ENCODE measurements at places on chromosomes 12 and 14.

DNA sequence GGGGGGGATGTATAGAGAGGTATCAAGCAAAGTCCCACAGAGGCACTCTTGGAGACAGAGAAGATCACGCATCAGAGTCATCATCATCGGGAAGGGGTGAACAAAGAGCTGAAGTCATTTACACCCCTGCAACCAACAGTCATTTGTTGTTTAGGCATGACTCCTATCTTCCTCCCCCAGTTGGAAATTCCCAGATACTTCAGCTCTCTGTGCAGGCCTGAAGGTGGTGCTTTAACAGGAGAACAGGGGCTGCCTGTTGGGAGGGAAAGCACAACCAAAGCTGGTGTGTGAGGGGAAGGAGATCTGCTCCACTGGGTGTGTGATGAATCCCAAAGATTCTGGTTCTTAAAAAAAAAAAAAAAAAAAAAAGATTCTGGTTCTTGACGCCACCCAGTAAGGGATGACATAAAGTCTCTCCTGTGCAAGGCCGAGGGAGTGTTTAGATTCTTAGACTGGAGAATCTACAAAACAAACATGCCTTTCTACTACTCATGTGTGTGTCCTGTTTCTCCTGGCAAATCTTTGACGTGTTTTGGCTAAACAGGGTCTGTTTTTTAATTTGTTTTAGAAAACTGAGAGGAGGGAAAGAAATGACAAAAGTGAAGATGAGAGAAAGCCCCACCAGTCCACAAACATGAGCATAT, 121.0 kb upstream of the ARHGAP5 start:
- peak; percentile 41 for DNase-seq

GRCh38 chr14:76045773-76046172, 60.2 kb downstream of the IFT43 start:
- DNase-seq, result no peak

DNA sequence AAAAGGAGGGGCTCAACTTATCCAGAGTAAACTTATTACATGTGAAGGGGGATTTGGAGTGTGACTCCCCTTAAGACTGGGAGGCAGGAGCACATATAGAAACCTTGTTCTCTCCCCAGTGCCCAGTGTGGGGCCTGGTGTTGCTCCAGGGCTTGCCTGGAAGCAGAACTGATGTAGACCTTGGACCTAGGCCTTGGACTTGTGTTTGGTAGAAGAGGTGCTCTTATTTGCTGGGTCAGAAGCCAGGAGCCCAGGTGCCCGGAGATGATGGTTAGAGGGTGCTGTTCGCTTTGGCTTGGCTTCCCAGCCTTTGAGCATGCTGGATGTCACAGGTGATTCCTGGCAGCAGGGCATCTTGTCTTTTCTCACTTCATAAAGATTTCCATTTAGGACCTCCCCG, 110.4 kb downstream of the SMOC1 start:
- no peak for DNase-seq

GRCh38 chr12:115035535-115036107, 351.6 kb upstream of the TBX3 start:
- no peak for DNase-seq

DNA sequence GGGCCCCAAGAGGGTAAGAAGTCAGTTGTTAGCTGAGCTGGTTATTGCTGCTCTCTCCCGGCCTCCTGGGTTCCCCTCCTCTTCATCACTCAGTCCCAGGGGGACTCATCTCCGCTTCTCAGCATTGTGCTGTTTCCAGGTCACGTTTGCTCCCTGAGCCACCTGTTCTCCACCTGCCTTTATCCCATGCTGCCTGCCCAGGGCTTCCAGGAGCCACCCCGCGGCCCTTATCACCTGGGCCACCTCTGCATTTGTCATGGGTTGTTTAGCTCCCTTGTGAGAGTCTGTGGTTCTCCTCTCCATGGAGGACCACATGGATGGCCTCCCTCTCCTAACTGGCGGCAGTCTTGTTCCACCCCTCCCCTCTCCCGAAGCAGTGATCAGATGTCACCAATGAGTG, 36.0 kb downstream of the SYNDIG1L start:
- no peak for DNase-seq

- DNase-seq, result no peak
Measured at GRCh38 chr14:94464290-94464689, 11.7 kb upstream of the SERPINA11 start.

DNA sequence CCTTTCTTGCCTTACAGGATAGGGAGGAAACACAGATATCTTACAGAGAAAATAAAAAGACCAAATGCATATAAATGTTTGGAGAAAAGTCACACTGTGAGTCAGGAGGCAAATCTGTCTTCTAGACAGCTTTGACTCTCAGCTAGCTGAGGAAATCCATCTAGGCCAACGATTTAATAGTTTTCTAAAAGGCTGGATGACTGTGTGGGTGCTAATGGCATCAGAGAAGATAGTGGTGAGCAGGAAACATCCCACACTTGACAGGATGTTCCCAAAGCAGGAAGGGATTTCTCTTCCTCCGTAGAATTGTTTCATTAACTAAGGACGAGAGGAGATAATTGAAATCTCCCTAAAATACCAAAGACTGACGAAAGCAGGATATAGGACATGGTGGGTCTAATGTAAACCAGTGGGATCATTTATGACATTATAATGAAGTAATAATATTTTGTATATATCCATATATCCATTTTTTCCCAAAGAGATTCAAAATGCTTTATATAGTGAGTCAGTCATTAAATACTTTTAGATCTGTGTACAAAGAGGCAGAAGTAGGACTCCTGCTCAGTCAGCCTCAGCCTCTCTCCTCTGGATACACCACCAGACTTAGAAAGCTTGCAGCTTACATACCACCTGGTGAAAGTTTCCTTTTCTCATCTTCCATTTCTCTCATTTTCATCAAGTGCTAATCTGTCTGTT, 44.3 kb upstream of the PSMA6 start:
- no peak for DNase-seq

DNA sequence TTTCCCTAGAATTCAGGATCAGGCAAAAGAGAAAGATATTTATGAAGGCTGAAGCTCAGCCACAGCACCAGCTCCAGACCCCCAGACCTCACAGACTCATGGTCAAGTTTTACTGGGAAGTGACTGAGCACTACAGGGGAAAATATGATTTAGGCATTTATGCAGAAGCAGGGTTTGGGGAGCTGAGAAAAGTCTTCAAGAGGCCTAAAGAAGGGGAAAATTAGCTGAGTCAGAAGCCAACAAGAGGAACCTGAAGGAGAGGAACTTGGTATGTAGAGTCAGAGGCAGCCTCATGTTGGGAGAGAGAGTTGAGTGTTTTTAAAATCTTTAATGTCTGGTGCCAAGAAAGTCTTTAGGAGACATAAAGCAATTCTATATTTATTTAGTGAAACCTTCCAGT, 63.0 kb downstream of the FOS start:
- no peak for DNase-seq

DNA sequence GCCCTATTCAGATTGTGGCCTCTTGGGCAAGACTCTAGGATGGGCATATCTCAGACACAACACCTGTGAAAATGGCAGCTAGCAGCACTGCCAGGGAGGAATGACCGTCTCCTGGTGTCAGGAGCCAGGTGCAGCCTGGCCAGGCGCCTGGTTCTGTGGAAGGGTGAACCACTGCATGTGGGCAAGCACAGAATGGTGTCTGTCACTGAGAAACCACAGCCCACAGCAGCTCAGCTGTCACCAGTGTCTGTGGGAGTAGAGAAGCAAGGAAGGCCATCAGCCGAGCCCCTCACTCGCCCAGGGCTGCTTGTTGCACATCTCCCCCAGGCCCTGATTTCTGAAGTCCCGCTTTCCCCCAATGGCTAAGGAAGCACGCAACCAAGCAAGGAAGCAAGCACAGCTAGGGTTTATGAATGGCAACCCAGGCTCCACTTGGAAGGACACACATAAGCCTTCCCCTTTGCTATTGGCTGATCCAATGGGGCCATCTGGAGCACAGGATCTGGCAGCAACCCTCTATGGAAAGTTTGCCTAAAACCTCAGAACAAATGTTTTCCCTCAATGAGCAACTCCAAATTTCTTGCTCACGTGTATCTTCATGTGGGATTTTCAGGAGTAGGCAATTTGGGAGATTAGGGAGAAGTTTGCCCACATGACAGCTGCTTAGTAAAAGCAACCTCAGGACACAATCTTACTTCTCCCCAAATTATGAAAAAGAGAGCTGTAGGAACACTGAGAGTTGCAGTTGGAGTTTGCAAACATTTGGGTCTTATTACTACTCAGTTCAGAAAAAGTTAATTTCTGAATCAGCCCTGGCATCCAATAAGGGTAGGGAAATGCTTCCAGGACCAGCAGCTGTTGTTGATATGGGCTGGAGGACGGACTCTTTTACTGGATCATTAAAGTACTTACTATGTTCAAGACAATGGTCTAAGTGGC, 44.7 kb downstream of the GPHB5 start:
- no peak for DNase-seq

GRCh38 chr14:54867011-54867410, 35.6 kb downstream of the GCH1 start:
- DNase-seq, result no peak

GRCh38 chr12:22626406-22626805, 1.4 kb downstream of the ETNK1 start:
- peak; percentile 81 for DNase-seq

- DNase-seq, result no peak
Measured at GRCh38 chr14:103118663-103119404, 4.4 kb upstream of the TNFAIP2 start.

DNA sequence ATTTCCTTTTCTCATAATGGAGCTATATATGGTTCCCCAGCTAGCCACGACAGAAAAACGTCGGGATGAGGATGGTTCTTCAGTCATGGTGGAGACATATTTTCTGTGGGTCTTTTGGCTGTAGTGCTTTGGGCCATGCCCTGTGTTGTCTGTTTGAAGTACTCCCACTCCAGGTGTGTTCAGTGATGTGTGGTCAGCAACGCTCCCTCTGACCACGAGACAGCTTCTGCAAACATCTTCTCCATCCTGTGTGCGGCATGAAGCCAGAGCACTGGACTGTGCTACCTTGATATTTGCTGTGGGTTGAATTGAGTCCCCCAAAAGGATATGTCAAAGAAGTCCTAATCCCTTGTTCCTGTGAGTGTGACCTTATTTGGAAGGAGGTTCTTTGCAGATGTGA, 931.2 kb downstream of the NRXN3 start:
- no peak for DNase-seq

DNA sequence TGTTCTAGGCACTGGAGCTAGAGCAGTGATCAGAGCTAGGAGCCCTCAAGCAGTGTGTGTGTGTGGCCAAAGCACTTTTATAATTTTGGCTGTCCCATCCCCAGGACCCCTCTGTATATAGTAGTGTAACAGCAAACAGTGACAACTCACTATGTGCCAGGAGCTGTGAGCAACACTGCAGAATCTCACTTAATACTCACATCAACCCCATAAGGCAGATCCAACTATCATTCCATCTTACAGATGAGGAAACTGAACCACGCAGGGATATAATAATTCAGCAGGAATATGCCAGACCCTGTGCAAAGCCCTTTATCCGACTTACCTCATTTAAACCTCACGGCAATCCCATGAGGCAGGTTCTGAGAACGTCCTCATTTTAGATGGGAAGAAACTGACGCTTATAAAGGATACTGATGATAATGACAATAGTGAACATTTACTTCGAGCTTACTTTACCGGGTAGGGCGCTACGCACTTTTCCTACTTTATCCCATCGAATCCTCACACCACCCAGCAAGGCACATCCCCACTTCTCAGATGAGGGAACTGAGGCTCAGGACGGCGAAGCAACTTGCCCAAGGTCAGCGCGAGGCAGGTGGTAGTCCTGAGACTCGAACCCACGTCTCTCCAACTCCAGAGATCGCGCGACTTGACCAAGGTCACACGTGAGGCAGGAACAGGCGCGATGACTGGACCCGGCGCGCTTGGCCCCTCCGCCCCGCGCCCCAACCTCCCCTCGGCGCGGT, 687 bp downstream of the RAB35 start:
- DNase-seq, result no peak

DNA sequence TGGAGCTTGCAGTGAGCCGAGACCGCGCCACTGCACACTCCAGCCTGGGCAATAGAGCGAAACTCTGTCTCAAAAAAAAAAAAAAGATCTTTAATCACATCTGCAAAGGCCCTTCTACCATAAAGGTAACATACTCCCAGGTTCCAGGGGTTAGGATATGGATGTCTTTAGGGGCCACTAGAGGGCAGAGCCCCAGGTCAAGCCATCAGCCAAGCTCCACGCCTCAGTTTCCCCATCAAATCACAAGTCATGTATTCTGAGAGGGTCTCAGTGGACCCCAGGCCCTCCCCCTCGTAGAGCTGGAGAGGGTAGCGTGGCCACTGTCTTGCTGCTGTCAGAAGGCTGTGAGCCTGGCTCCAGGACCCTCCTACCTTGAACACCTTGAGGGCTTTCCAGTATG, 18.8 kb downstream of the SLC8B1 start:
- no peak for DNase-seq

- DNase-seq, result no peak
Measured at GRCh38 chr12:104788840-104789271, 169.2 kb downstream of the SLC41A2 start.

- DNase-seq, result peak; percentile 68
Measured at GRCh38 chr14:92693998-92694795, 54.2 kb downstream of the LGMN start.

GRCh38 chr14:35252451-35252868, 39.7 kb upstream of the PSMA6 start:
- DNase-seq, result no peak

- DNase-seq, result peak; percentile 51
Measured at GRCh38 chr12:50505675-50506530, 1.1 kb downstream of the DIP2B start.

DNA sequence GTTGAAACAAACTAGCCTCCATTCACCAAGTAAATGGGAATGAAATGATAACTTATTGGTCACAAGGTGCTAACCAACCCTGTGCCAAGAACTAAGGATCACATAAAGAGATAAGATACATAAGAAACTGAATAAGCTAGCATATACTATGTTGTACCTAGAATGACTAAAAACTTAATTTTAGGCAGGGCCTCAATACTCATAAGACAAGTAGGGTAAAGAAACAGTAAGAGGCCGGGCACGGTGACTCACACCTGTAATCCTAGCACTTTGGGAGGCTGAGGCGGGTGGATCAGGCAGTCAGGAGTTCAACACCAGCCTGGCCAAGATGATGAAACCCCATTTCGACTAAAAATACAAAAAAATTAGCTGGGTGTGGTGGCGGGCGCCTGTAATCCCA, 17.7 kb downstream of the GDF11 start:
- DNase-seq, result no peak

GRCh38 chr12:107600581-107601144, 84.9 kb upstream of the PWP1 start:
- no peak for DNase-seq

DNA sequence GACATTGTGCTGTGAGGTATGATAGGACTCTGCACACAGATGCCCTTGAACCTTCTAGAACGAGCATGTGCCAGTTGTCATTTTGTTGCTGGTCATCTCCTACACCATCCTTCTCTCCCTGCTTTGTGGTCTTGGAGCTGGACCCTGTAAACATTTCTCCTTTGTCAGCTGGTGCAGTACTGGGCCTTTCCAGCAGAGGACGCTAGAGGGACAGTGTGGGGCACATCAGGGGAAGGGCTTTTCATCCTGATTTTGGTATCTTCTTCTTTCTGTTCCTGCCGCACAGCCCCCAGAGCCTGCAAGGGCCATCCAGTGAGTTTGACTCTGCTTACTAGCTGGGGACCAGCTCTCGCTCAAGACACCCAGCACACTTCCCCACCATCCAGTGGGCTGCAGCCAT, 484.6 kb downstream of the AACS start:
- no peak for DNase-seq
